CD4-positive, alpha-beta memory T cell (primary cell): ENCODE measurements at places on chromosomes 13 and 19. TPM values are rescaled to one million over a fixed set of nuclear protein-coding genes. Genes with fewer than 3 reads are reported as not detected.

DNA sequence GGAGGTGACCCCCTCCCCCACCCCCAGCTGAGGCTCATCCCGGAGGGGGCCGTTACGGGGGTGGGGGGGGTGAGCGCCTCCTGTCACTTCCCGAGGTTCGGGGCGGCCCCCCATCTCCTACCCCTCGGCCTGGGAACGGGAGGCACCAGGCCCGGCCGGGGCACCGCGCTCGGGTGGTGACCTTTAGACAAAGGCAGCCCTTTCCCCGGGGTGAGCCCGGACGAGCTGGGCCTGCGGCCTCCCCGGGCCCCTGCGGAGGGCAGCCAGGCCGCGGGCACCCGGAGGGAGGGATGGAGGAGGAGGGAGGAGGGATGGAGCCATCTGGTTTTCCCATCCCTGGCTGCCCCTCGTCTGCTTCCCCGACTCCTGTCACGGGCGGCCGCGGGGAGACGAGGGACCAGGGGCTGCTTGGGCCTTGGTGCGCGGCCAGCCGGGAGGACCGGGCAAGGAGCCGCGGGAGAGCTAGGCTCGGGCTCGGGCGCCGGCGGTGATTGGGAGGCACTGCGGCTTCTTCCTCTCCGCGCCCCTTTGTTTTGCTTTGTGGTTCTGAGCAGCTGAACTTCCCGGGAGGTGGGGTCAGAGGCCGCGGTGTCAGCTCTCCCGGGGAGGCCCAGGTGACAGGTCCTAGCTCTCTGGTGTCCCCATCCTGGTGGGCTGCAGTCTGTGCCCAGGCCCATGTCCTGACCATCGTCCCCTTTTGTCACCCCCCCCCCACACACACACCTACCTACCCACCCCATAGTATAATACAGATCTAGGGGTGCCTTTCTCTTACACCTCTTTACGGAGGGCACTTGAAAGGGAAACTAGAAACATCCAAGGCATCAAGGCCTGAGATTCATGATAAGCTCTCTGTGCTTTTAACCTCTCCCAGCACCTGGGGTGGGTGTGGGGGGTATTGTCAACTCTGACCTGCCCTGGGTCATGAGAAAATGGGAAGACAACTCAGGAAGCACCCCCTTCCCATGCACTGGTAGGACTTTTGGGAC lies 1.3 kb downstream of the BICRA start:
- peak; percentile 52 for DNase-seq

GRCh38 chr13:51816604-51817249 lies 12.8 kb upstream of the DHRS12 start:
- DNase-seq: no peak

Gene LAIR1
- 57.6 TPM for total RNA-seq

DNA sequence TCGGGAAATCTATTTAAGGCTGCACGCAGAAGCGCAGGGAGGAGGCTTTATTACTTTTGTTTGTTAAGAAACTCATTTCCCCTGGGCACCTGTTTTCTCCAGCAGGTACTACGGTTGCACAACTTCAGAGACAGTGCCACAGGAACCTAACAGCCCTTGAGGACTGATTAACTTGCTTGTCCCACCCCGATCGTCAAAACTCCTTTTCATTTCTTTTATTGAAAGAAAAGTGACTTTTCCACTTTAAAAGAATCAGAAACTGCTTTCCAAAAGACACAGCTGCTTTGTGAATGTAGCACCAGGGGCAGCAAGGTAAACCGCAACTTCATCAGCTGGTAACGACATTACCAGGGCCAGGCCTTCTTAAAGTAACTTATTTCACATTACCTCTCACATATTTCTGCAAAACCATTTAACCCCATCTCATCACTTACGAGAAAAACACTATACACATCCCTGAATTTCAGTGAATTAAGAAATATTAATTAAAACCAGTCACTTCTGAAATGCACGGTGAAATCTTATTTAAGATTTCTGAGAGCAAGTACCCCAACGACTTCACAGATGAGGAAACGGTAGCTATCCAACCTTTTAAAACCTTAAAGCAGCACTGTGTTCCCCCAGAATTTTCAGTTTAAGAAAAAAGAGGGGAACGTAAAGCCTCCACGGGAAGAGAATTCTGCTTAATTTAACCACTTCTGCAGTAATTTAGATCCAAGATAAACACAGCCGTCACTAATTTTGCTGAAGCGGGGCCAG lies 1.4 kb downstream of the ANKRD10 start:
- DNase-seq: peak; percentile 51

Gene VAV1
- total RNA-seq: 82.5 TPM
